Activated naive CD4-positive, alpha-beta T cell treated with anti-CD3 and anti-CD28 coated beads for 36 hours (primary cell): ENCODE measurements at places on chromosomes 4 and X. TPM values are rescaled to one million over a fixed set of nuclear protein-coding genes. Genes with fewer than 3 reads are reported as not detected.

GRCh38 chr4:103450693-103451092 lies 252.6 kb upstream of the CENPE start:
- H3K27ac ChIP-seq = no peak overlapping the region
- no peaks in the 10 kb centered on the region for H3K36me3 ChIP-seq
- H3K4me3 ChIP-seq = no peak overlapping the region
- H3K27me3 ChIP-seq = no peaks in the 10 kb centered on the region
- no peak for DNase-seq

DNA sequence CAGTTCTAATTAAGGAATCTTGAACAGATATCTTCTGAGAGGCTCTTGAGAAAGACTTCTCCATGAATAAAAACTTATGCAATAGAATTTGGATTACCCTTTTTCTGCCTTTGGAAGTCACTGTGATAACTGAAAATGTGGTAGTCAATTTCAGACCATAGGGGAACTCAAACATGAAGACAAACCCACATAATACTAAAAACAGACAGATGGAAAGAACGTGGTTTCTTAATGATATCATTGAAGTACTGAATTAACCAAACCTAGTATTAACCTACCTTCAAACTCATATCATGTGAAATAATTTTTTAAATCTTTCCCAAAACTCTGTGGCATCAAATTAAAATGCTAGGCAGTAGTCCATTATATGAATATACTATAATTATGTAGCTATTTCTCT lies 153.5 kb downstream of the CAMK2D start:
- peaks cover 29% of the 10 kb centered on the region for H3K4me1 ChIP-seq
- no peak for DNase-seq
- H3K27me3 ChIP-seq = no peaks in the 10 kb centered on the region
- H3K4me3 ChIP-seq = no peak overlapping the region
- no peak overlapping the region for H3K27ac ChIP-seq

DNA sequence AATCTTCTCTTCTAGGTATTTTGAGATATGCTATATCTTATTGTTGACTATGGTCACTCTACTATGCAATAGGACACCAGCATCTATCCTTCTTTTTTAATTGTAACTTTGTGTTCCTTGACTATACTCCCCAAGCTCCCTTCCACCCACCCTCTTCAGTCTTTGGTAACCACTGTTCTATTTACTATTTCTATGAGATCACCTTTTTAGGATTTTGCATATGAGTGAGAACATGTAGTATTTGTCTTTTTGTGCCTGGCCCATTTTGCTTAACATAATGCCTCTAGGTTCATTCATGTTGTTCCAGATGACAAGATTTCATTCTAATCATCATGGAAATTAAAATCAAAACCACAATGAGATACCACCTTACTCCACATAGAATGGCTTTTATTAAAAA lies 63.3 kb upstream of the BANK1 start:
- DNase-seq = no peak
- peaks cover 6% of the 10 kb centered on the region for H3K4me1 ChIP-seq
- H3K36me3 ChIP-seq = no peaks in the 10 kb centered on the region
- no peak overlapping the region for H3K27ac ChIP-seq

GRCh38 chr4:121064482-121064881 lies 7.9 kb downstream of the NDNF start:
- H3K27ac ChIP-seq = no peak overlapping the region
- no peaks in the 10 kb centered on the region for H3K4me1 ChIP-seq
- peaks cover 2% of the 10 kb centered on the region for H3K27me3 ChIP-seq
- no peak overlapping the region for H3K4me3 ChIP-seq

DNA sequence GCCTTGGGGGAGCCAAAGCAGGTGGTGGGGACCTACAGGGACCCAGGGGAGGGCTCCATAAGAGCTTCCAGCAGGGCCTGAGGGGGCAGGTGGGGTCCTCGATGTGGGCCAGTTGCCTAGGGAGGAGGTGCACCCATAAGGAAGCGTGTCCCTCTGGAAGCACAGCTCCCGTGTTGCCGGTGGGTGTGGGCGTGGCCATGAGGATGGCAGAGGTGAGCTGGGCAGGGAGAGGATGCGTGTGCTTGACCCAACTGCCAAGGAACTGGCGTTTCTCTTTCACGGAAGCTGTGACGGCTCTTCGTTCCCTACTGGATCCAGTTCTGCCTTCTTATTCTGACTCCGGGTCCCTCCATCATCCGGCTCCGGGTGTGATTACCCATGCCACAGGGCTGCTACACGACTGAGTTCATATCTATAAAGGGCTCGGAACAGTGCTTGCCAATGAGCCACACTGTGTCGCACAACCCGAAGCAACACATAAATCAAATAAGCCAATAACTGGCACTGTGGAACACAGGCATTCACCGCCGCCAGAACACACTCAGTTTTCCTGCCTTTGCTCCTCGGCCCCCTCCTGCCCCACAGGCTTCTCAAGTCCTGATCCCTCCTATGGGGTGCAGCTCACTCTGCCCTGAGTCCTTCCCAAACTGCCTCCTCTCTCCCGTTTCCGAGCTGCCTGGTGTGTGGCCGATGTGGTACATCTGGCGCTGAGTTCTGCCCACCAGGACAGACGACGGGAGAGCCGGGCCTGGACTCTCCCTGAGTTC lies 35.5 kb downstream of the RNF212 start:
- H3K4me1 ChIP-seq = peaks cover 3% of the 10 kb centered on the region
- DNase-seq = no peak
- H3K27me3 ChIP-seq = peaks cover 14% of the 10 kb centered on the region
- H3K36me3 ChIP-seq = no peaks in the 10 kb centered on the region
- no peak overlapping the region for H3K4me3 ChIP-seq

Gene SH2D1A
- total RNA-seq = 17.0 TPM

GRCh38 chrX:15194146-15194545 lies 75.7 kb downstream of the ASB9 start:
- H3K27me3 ChIP-seq = no peaks in the 10 kb centered on the region
- DNase-seq = no peak

- H3K27me3 ChIP-seq = peaks cover 16% of the 10 kb centered on the region
- no peak for DNase-seq
- no peak overlapping the region for H3K27ac ChIP-seq
- no peak overlapping the region for H3K4me3 ChIP-seq
Measured at GRCh38 chr4:168587411-168588125, 90.7 kb downstream of the PALLD start.

GRCh38 chr4:108512615-108513505 lies 107.5 kb upstream of the RPL34 start:
- peaks cover 17% of the 10 kb centered on the region for H3K4me1 ChIP-seq
- no peaks in the 10 kb centered on the region for H3K36me3 ChIP-seq
- peak overlapping the region; percentile 75 for H3K4me3 ChIP-seq
- H3K27ac ChIP-seq = peak overlapping the region; percentile 72
- H3K27me3 ChIP-seq = no peaks in the 10 kb centered on the region

Gene PABPC4L
- not detected for total RNA-seq

Gene DCAF8L2
- not detected for total RNA-seq

- H3K36me3 ChIP-seq = no peaks in the 10 kb centered on the region
- H3K27ac ChIP-seq = no peak overlapping the region
- no peak for DNase-seq
- no peaks in the 10 kb centered on the region for H3K4me1 ChIP-seq
Measured at GRCh38 chr4:90181644-90182043, 54.5 kb downstream of the CCSER1 start.

DNA sequence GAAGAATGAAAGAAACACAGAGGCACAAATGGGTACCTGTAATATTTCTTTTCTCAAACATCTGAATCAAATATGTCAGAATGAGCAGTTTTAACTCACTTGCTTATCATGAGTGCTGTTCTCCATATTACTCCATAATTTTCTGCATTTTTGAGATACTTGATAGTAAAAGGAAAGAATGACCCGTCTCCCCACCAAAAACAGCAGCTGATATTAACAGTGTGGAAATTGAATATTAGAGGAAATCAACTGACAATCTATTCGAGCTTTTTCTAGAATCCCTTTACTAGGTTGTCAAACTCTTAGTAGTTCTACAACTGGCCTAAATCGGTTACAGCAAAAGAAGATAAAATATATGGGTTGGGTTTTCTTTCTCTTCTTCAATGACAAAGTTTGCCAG lies 49.9 kb upstream of the HELT start:
- H3K36me3 ChIP-seq = peaks cover 6% of the 10 kb centered on the region
- peaks cover 6% of the 10 kb centered on the region for H3K4me1 ChIP-seq
- H3K27ac ChIP-seq = no peak overlapping the region
- no peak overlapping the region for H3K4me3 ChIP-seq

Gene STARD8
- total RNA-seq = 0.07 TPM

Gene AMELX
- not detected for total RNA-seq

- no peak overlapping the region for H3K27ac ChIP-seq
- DNase-seq = no peak
- H3K36me3 ChIP-seq = no peaks in the 10 kb centered on the region
- H3K4me1 ChIP-seq = no peaks in the 10 kb centered on the region
Measured at GRCh38 chr4:8044699-8045098, 105.0 kb upstream of the AFAP1 start.

GRCh38 chrX:13654116-13654515 lies 1.2 kb downstream of the TCEANC start:
- peaks cover 28% of the 10 kb centered on the region for H3K4me1 ChIP-seq
- H3K27ac ChIP-seq = no peak overlapping the region
- peaks cover 2% of the 10 kb centered on the region for H3K36me3 ChIP-seq
- peak overlapping the region; percentile 88 for H3K4me3 ChIP-seq
- DNase-seq = no peak

Gene FGF2
- 1.2 TPM for total RNA-seq

DNA sequence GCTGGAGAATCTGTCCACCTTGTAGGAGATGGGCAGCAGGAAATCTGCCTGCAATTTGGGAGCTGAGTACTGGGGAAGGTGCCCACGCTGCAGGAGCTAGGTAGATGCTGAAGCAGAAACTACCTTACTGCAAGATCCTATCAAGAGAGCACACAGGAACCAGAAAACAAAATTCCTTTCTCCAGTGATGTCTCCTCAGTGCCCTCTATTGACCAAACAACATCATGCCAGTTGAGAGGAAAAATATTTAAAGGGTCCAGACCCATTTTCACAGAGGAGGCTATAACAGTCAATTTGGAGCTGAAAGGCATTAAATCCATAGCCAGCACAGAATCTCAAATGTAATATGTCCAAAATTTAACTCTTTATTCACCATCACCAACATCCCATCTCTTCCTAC lies 406.8 kb downstream of the SLITRK2 start:
- no peaks in the 10 kb centered on the region for H3K36me3 ChIP-seq
- H3K4me3 ChIP-seq = no peak overlapping the region
- H3K27me3 ChIP-seq = no peaks in the 10 kb centered on the region
- H3K4me1 ChIP-seq = no peaks in the 10 kb centered on the region
- no peak for DNase-seq
- H3K27ac ChIP-seq = no peak overlapping the region

GRCh38 chr4:91028228-91028627 lies 901.0 kb downstream of the CCSER1 start:
- DNase-seq = no peak
- no peak overlapping the region for H3K4me3 ChIP-seq
- no peaks in the 10 kb centered on the region for H3K27me3 ChIP-seq
- no peak overlapping the region for H3K27ac ChIP-seq
- no peaks in the 10 kb centered on the region for H3K4me1 ChIP-seq
- no peaks in the 10 kb centered on the region for H3K36me3 ChIP-seq

DNA sequence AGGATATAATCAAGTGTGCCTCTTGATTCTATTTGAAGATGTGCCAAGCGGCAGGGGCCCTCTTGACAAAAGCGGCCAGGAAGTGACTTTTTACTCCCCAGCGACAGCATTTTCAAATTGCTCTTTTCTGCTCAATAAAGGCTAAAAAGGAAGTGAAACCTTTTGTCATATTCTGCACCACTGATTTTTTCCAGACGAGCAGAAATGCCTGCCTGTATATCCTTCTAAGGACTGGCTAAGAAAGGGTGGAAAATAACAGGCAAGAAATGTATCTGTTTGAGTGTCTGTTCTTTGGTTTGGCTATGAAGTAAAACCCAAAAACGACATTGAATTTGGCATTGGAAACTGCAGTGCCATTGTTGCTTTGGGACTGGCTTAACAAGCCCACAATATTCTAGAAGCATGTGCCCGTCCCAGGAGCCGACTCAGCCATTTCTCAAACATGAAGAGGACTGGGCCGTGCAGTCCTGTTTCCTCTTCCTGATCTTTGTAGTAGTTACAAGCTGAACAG lies 25.4 kb downstream of the TMSB4X start:
- DNase-seq = peak; percentile 69
- peaks cover 67% of the 10 kb centered on the region for H3K4me1 ChIP-seq
- H3K27ac ChIP-seq = peak overlapping the region; percentile 92
- H3K4me3 ChIP-seq = peak overlapping the region; percentile 65

- H3K4me1 ChIP-seq = no peaks in the 10 kb centered on the region
- no peak overlapping the region for H3K4me3 ChIP-seq
Measured at GRCh38 chr4:24862073-24862751, 50.6 kb downstream of the CCDC149 start.

DNA sequence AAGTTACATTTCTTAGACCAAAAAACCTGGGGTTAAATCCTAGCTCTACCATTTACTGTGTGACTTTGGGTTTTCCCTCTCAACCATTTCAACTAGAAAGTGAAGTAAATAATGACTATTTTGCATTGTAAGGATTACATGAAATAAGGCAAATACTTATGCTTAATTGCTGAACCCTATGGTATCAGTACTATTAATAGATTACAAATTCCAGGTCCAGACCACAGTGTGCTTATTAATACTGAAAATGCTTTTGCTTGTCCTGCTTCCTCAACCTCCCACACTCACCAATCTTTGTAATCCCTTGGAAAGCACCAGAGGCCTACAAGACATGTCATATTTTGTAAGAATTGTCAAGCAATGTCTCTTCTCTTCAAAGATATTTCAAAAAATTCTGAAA lies 456.5 kb downstream of the SPOCK3 start:
- H3K36me3 ChIP-seq = no peaks in the 10 kb centered on the region
- no peak overlapping the region for H3K27ac ChIP-seq
- DNase-seq = no peak
- no peaks in the 10 kb centered on the region for H3K4me1 ChIP-seq

Gene SH3TC1
- total RNA-seq = 17.9 TPM

- DNase-seq = peak; percentile 45
- H3K36me3 ChIP-seq = peaks cover 6% of the 10 kb centered on the region
- H3K4me3 ChIP-seq = peak overlapping the region; percentile 85
- peak overlapping the region; percentile 98 for H3K27ac ChIP-seq
- peaks cover 82% of the 10 kb centered on the region for H3K4me1 ChIP-seq
- no peaks in the 10 kb centered on the region for H3K27me3 ChIP-seq
Measured at GRCh38 chr4:40190880-40191815, 5.7 kb upstream of the RHOH start.
